Foreskin keratinocyte (primary cell): ENCODE measurements at places on chromosomes 1 and 21. TPM values are rescaled to one million over a fixed set of nuclear protein-coding genes. Genes with fewer than 3 reads are reported as not detected.

Gene CYP4A11
- total RNA-seq = not detected in 2 replicates

Gene NCAM2
- total RNA-seq = not detected in 2 replicates

Gene PODN
- not detected in 2 replicates for total RNA-seq

Gene FCRL2
- not detected in 2 replicates for total RNA-seq

Gene ZNF644
- 28.7 and 30.2 TPM in 2 replicates for total RNA-seq

Gene TMEM82
- total RNA-seq = not detected in 2 replicates

Gene HEYL
- total RNA-seq = 0.03 TPM in 1 of 2 replicates, not detected in the other

Gene VTCN1
- not detected in 2 replicates for total RNA-seq

Gene PCP4L1
- not detected in 2 replicates for total RNA-seq

Gene ERICH3
- total RNA-seq = not detected in 2 replicates

Gene TOR3A
- total RNA-seq = 31.2 and 32.1 TPM in 2 replicates

Gene DYNLT5
- not detected in 2 replicates for total RNA-seq

Gene KPRP
- 0.46 and 0.78 TPM in 2 replicates for total RNA-seq

Gene LMX1A
- not detected in 2 replicates for total RNA-seq

Gene B3GALT2
- not detected in 2 replicates for total RNA-seq

Gene ZNF683
- total RNA-seq = not detected in 2 replicates

Gene TLCD4
- total RNA-seq = 0.10 and 0.11 TPM in 2 replicates

Gene CAPN8
- total RNA-seq = 0.68 and 1.1 TPM in 2 replicates

Gene USH2A
- total RNA-seq = not detected in 2 replicates

Gene ATP6V1G3
- total RNA-seq = not detected in 2 replicates

Gene TMEM200B
- 7.4 and 8.7 TPM in 2 replicates for total RNA-seq

Gene DCST1
- not detected in 2 replicates for total RNA-seq

Gene GJA8
- not detected in 2 replicates for total RNA-seq

Gene RLF
- total RNA-seq = 13.5 and 14.0 TPM in 2 replicates

Gene PROX1
- total RNA-seq = 0.21 and 0.31 TPM in 2 replicates

Gene RHEX
- not detected in 2 replicates for total RNA-seq

Gene LCE6A
- total RNA-seq = 0.18 TPM in 1 of 2 replicates, not detected in the other
